NCI-H1105 (cell line): ENCODE measurements at places on chromosomes 7 and 10.

DNA sequence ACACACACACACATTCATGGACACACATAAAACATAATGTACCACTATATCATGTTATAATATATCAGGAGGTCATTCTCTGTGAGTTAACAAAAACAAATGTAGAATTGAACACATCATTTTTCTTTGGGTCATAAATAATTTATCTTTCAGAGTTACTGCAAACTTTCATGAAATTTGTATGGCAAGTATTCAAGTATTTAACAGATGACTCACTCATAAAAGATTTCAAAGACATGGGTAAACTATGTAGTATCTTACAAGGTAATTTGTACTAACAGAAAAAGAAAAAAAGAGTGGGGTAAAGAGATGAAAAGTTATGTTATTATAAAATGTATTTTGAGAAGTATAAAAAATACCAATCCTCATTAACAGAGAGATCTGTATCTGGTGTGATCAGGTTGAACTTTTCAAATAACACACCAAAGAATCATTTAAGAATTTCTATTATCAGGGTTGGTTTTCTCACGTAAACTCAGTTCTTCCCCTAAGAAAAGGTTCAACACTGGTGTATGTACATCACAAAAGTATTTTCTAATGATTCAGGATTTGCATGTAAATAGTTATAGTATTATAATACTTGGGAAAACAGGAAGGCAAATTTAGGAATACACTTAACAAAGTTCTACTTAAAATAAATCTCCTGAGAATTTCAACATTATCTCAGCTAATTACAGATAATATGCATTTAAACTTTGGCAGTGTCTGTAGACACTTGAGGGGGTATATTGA, 933.1 kb upstream of the LRRN3 start:
- DNase-seq: no peak

DNA sequence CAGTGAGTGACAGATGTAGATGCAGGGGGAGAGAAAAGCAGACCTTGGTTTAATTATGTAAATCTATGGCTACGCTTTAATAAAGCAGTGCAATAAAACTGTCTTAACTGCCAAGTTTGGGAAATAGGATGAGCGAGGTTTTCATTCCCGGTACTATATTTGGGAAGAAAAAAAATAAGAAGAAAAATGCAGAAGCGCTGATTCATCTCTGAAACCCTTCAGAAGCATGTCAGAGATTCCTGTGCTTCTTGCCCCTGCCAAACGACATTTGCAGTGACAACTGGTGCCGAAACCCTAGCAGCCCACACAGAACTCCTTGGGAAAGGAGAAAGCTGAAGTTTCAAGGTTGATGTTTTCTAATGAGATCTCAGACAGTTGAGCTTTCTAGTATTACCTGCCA, 380.7 kb downstream of the REEP3 start:
- DNase-seq: no peak

DNA sequence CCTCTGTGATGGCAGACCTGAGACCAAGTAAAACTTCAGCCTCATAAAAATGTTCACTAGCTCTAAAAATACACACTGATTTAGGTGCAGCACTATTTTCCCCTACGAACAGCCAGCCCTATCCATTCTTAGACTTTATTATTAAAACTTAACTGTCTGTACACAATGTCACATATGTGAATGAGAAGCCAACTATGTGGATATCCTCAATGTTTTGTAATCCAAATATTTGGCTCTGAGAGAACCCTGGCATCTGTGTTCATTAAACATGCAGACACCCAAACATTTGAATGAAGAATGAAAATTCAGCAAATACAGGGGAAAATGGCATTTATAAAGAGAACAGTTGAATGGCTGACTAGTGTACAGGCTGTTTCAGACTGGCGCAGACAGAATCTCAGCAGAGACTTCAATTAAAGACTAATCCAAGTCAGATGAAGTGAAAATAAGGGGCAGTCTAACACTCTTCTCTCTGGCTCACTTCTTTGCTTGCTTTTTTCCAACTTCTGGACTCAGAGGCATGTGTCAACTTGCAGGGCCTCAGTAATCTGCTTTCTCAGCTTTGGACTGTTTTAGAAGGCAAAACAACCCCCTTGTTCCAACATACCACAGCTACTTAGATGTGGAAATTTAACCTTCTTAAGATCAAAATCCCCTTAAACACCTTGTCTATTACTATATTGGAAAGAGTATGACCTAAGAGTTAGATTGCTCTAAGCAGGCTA, 47.4 kb upstream of the FAM180A start:
- no peak for DNase-seq

DNA sequence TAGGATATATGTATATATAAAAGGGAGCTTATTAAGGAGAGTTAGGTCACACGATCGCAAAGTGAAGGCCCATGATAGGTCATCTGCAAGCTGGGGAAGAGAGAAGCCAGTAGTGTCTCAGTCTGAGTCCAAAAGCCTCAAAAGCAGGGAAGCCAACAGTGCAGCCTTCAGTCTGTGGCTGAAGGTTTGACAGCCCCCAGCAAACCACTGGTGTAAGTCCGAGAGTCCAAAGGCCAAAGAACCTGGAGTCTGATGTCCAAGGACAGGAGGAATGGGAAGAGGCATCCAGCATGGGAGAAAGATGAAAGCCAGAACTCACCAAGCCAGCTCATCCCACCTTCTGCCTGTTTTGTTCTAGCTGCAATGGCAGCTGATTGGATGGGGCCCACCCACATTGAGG, 88.9 kb upstream of the TBX20 start:
- no peak for DNase-seq

DNA sequence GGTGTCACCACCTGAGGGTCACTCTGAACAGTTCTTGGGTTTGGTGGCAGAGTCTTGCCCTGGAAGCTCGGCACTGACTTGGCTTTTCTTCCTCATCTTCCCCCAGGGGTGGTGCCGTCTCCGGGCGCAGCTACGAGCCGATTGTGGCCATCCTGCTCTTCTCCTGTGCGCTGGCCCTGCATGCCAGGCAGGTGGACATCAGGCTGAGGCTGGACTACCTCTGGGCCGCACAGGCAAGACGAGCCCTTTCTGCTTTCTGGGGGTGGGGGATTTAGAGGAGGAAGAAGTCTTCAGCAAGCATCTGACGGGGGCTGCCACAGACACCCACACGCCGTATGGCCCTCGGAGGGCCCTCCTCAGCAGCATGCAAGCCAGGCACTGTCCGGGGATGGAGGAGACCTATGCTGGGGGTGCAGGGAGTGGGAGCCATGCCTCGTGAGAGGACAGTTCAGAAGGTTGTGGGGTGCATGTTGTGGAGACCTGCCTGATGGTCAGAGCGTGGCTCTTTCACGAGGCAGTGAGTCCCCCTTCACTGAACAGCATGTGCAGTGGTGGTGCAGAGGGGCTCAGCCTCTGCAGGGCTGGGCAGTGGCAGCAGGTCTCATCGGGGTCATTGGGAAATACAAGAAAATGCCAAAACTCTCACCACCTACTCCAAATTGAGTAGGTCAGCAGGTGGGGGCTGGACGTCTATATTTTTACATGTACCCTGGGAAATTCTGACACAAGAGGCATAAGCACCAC, 112.4 kb downstream of the ADCY1 start:
- DNase-seq: no peak
